HCT116 (cell line): ENCODE measurements at places on chromosomes 12 and 14.

DNA sequence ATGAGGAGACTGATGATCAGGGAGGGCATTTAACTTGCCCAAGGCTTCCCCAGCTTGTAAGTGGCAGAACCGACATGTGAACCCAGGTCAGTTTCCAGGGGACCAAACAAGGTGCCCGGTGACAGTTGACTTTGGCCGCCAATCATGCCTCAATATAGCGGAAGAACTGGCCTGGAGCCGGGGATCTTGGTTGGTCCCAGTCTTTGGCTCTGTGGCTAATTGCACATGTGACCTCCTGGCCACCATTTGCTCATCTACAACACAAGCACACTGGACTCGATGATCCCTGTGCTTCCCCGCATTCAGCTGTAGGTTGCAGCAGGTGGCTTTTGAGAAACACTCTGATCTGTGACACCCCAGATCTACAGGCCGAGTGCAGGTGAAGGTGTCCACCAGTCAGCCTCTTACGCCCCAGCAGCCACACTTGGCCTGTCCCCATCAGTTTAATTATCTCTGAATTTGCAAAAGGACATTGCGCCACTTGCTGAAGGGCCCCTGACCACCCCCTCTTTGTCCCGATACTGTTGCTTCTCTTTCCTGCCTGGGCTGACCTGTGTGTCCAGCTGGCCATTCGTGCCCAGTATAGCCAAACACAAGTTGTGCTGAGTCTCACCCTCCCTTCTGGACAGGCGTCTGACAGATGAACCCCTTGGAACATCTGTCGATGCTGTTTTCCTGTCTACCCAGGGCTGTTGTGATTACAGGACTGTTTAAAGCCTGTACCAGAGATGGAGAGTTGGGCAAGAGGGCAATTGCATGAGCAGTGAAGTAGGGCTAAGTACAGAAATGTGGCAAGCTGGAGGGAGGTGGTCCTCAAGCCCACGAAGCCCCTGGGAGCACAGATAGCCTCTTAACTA is 14.1 kb downstream of the ACACB start:
- no peak overlapping the region for H3K27ac ChIP-seq
- H3K4me1 ChIP-seq: peaks cover 5% of the 10 kb centered on the region; the same call in 1 of the 2 replicates
- no peaks in the 10 kb centered on the region for H3K36me3 ChIP-seq
- no peak overlapping the region for H3K4me3 ChIP-seq
- DNase-seq: no peak

DNA sequence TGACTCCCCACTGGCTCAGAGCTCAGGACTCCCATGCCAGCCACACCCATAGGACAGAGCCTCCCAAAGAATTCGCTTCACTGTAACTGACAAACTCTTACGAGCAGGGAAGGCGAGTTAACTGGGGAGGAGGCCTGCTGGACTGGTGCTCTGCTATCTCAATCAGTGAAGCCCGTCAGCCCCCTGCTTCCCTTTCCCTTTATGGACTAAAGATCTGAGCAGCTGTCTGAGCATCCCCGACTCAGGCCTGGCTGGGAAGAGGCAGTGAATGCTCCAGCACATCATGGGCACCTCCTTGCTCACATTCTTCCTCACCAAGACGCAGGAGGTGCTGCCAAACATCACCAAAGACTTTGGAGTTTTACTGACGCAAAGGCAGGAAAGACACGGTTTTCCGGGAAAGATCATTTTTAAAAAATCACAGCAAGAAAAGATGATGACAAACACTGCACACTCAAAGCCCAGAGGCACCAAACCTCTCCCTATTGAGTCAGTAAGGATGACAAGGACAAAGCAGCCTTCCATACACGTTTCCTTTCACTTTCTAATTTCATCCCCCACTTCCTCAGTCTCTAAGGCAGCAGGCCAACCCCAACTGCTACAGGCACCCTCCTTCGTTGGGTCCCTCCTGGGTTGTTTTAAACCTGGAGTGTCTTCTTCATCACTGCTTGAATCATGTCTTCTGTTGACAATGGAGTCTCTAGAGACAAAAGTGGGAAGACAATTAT is 45.0 kb upstream of the P2RX7 start:
- no peaks in the 10 kb centered on the region for H3K36me3 ChIP-seq
- H3K27me3 ChIP-seq: no peaks in the 10 kb centered on the region
- no peak overlapping the region for H3K4me3 ChIP-seq
- H3K27ac ChIP-seq: no peak overlapping the region
- no peak for DNase-seq
- H3K4me1 ChIP-seq: peaks cover 6% of the 10 kb centered on the region; the same call in 1 of the 2 replicates

DNA sequence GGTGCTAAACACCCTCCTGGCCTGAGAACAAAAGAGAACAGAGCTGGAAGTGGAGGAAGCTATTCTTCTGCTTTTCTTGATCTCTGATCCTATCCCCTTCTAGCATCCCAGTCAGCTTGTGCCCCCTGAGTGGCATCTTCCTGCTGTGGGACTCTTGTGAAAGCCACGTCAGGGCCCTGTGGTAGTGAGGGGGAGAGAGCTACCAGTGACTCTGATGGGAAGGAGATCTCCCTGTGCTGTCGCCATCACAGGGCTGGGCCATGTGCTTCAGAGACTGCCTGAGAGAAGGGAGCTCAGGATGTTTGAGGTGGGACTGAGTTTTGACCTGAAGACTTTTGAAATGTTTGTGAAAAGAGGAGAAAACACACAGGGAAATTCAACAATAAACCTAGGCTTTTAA is 107.6 kb upstream of the FUT8 start:
- H3K4me1 ChIP-seq: no peaks in the 10 kb centered on the region
- no peaks in the 10 kb centered on the region for H3K36me3 ChIP-seq
- H3K4me3 ChIP-seq: no peak overlapping the region
- no peak for DNase-seq
- H3K27me3 ChIP-seq: no peaks in the 10 kb centered on the region

DNA sequence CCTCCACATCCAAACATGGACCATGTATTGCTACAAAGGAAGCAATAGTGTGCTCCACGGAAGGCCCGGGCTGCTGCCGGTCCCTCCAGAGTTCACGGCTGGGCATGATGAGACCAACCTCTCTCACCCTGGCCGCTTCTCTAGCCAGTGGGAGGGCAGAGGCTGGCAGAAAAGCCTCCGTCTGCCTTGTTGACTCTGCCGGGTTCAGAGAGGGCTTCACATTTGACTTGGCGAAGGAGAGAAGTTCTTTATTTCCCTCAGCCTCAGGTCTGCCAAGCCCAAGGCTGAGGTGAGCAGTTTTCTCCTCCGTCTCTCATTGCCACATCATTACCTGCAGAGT is 230.0 kb downstream of the ZFP36L1 start:
- H3K4me1 ChIP-seq: peaks cover 60% of the 10 kb centered on the region
- H3K27ac ChIP-seq: no peak overlapping the region
- no peak overlapping the region for H3K4me3 ChIP-seq
- no peaks in the 10 kb centered on the region for H3K27me3 ChIP-seq
- no peaks in the 10 kb centered on the region for H3K36me3 ChIP-seq
- DNase-seq: no peak

- no peaks in the 10 kb centered on the region for H3K27me3 ChIP-seq
- no peak overlapping the region for H3K27ac ChIP-seq
- no peak overlapping the region for H3K4me3 ChIP-seq
- DNase-seq: no peak
Measured at GRCh38 chr14:99562856-99563748, 40.9 kb downstream of the CCDC85C start.

- no peaks in the 10 kb centered on the region for H3K27me3 ChIP-seq
- no peaks in the 10 kb centered on the region for H3K36me3 ChIP-seq
- H3K27ac ChIP-seq: no peak overlapping the region
- no peak overlapping the region for H3K4me3 ChIP-seq
- no peak for DNase-seq
Measured at GRCh38 chr14:38536376-38537038, 280.6 kb upstream of the CLEC14A start.

- no peak overlapping the region for H3K27ac ChIP-seq
- DNase-seq: no peak
- H3K36me3 ChIP-seq: 0 out of 2 replicates have a peak, but pooled peaks cover 6% of the 10 kb centered on the region
- no peaks in the 10 kb centered on the region for H3K27me3 ChIP-seq
- no peak overlapping the region for H3K4me3 ChIP-seq
Measured at GRCh38 chr12:22536346-22536945, 7.9 kb downstream of the C2CD5 start.
